ENCODE measurements at places on chromosomes 1 and 21. TPM values are rescaled to one million over a fixed set of nuclear protein-coding genes. Genes with fewer than 3 reads are reported as not detected.

The GPX7 gene
- total RNA-seq, result not detected

DNA sequence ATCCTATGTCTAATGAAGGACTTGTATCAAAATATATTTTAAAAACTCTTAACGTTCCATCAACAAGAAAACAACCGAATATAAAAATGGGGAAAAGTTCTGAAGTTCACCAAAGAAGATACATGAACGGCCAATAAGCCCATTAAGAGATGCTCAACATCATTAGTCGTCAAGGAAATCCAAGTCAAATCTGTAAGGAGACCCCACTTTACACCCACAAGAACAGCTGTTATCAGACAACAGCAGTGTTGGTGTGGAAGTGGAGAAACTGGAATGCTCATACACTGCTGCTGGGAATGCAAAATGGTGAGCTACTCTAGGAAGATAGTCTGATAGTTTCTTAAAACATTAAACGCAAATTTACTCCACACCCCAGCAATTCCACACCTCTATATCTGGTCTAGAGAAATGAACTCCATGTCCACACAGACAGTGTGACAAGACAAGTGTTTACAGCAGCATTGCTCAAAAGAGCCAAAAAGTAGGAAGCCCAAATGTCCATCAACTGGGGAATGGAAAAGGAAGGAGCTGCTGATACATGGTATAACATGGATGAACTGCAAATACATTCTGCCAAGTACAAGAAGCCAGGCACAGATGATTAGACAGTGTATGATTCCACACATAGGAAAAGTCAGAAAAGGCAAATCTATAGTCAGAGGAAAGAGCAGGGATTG is 18.5 kb downstream of the UBE2G2 start:
- peaks cover 46% of the 10 kb centered on the region for H3K36me3 ChIP-seq
- H3K4me3 ChIP-seq, result no peak overlapping the region
- H3K4me1 ChIP-seq, result peaks cover 9% of the 10 kb centered on the region
- no peak overlapping the region for H3K27ac ChIP-seq
- no peaks in the 10 kb centered on the region for H3K27me3 ChIP-seq

DNA sequence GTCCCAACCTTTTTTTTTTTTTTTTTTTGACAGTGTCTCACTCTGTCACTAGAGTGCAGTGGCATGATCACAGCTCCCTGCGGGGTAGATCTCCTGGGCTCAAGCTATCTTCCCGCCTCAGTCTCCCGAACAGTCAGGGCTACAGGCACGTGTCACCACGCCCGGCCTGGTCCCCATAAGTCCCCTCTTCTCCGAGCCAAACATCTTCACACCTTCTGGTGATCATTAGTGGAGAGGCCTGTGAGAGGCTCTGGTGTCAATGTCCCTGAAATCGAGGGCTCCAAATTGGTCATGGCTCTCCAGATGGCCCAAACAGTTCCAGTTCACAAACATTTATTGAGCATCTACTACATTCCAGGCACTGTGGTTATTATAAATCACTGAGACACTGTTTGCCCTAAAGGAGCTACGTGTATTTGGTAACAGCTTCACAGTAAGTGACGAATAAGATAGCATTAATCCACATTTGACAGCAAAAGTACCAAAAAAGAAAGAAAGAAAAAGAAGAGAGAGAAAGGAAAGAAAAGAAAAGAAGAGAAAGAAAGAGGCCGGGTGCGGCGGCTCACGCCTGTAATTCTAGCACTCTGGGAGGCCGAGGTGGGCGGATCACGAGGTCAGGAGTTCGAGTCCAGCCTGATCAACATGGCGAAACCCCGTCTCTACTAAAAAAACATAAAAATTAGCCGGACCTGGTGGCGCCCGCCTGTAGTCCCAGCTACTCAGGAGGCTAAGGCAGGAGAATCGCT is 867 bp upstream of the TIMM17A start:
- H3K36me3 ChIP-seq, result peaks cover 17% of the 10 kb centered on the region
- no peaks in the 10 kb centered on the region for H3K27me3 ChIP-seq

- H3K4me1 ChIP-seq, result peaks cover 11% of the 10 kb centered on the region
- no peaks in the 10 kb centered on the region for H3K27me3 ChIP-seq
- H3K4me3 ChIP-seq, result peak overlapping the region; percentile 99
- DNase-seq, result peak; percentile 62
- peaks cover 10% of the 10 kb centered on the region for H3K36me3 ChIP-seq
Measured at GRCh38 chr1:179881642-179882252, 338 bp upstream of the TOR1AIP1 start.

GRCh38 chr1:234495231-234495990 is 16.4 kb upstream of the TARBP1 start:
- peak; percentile 78 for DNase-seq
- H3K4me3 ChIP-seq, result peak overlapping the region; percentile 32
- peaks cover 39% of the 10 kb centered on the region for H3K4me1 ChIP-seq
- H3K36me3 ChIP-seq, result no peaks in the 10 kb centered on the region

Data from PC-3 (cell line).